ENCODE measurements at places on chromosomes 11 and 22.

DNA sequence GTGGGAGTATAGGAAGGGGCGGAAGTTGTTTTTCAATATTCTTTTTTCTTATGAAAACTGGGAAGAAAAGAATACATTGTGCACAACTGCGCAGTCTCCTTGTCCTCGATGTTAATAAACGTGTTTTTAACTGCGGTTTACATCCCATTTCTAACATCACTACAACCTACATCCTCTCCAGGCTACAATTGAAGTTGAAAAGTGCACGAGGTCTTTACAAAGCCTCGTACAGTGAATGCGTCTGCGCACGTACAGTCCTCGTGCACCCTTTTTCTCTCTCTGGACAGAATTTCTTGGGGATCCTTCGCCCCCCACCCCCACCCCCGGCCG lies 102.4 kb downstream of the WT1 start:
- no peak for DNase-seq

GRCh38 chr22:46582281-46582933 lies 37.8 kb upstream of the GRAMD4 start:
- no peak for DNase-seq

DNA sequence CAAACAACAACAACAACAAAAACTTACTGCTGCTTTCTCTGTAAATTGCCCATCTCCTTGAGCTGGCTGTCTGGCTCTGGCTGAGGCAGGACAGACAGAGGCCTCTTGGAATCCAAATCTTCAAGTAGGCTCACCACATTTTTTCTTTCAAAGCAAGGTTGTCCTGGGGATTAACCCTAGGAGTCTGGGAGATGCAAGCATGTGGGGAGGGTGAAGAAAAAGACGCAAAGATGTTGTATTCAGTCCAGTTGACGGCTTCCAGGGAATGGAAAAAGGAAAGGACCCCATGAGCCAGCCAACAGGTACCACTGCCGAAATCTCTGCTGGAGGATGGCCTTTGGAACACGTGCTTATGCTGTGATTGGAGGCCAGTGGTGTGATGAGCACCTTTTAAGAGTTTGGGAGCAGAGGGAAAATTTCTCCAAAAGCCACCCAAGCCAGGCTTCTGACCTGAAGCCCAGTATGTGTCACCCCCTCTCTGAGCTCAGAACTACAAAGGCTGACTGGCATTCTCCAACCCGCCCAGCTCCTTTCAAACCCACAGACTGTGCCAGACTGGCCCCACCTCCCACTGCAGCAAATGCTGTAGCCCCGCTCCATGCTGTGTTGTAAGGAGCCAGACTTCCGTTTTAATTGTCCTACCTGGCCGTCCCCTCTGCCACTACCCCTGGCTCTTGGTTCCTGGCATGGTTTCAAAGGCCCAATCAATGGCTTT lies 10.8 kb downstream of the BLID start:
- no peak for DNase-seq

- DNase-seq: peak; percentile 72
Observed at GRCh38 chr11:9862981-9863380, 199.1 kb downstream of the SWAP70 start.

- no peak for DNase-seq
Observed at GRCh38 chr11:77155556-77156130, 27.6 kb downstream of the MYO7A start.

GRCh38 chr11:23403210-23404185 lies 543.2 kb upstream of the CCDC179 start:
- DNase-seq: no peak

- no peak for DNase-seq
Observed at GRCh38 chr22:43152357-43153071, 1.2 kb downstream of the TSPO start.

- DNase-seq: no peak
Observed at GRCh38 chr11:30798547-30799236, 212.5 kb upstream of the MPPED2 start.

GRCh38 chr22:49506010-49506400 lies 321.7 kb downstream of the BRD1 start:
- DNase-seq: no peak

- no peak for DNase-seq
Observed at GRCh38 chr22:42078469-42079318, 806 bp upstream of the SMDT1 start.

DNA sequence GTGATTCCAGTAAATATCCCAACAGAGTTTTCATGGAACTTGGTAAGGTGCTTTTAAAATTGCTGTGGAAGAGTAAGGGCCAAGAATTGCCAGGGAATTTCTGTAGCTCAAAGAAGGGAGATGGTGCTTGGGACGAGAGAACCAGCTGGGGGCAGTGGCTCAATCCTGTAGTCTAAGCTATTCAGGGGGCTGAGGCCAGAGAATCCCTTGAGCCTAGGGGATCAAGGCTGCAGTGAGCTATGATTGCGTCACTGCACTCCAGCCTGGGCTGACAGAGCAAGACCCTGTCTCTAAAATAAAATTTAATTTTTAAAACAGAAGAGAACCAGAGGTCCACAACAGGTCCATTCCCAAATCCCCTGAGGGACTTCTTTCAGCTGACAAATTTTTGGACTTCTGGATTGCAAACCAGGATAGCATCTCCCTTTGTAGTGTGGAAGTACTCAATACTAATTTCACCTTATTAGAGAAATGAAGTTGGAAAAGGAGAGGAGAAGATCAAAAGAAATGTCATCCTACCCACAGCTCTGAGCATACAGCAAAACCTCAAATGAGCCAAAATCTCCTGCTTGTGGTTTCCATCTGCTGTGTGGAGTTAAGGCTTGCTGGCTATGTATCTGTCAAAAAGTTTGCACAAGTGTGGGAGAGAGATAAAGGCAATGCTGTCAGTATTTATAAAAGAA lies 59.2 kb upstream of the CLPB start:
- DNase-seq: no peak
